ENCODE measurements at places on chromosomes 5 and 9.

GRCh38 chr9:100072805-100073204 is 26.0 kb downstream of the ERP44 start:
- DNase-seq, result no peak

GRCh38 chr5:68983043-68983442 is 110.8 kb upstream of the SLC30A5 start:
- no peak for DNase-seq

GRCh38 chr5:122581629-122582028 is 193.3 kb upstream of the SNX2 start:
- DNase-seq, result no peak

DNA sequence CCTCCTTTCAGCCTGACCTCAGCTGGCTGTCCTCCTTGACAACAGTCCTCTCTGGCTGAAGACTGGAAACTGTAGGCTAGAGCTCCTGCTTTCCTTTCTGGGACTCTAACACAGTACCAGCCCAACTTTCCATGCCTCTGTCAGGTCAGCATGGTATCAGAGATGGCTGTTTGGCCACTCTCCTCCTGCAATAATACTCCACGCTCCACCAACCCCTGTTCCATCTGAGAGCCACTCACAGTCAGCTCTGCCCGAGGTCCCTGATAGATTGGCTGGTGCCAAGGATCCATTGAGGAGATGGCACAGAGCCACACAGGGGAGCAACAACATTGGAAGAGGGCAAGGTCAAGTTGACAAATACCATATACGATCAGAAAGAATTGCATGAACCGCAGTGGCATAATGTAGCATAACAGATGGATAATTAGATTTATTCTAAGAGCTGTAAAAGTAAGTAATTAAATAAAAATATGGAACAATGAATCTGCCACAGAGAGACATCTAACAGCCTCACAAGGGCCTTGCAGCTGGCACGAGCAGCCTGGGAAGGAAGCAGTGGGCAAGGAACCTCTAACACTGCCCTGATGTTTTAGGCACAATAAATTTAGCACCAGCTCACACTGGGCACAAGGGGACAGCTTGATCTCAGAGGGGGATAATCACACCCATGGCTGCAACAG is 94.3 kb upstream of the LRRTM2 start:
- DNase-seq, result no peak

DNA sequence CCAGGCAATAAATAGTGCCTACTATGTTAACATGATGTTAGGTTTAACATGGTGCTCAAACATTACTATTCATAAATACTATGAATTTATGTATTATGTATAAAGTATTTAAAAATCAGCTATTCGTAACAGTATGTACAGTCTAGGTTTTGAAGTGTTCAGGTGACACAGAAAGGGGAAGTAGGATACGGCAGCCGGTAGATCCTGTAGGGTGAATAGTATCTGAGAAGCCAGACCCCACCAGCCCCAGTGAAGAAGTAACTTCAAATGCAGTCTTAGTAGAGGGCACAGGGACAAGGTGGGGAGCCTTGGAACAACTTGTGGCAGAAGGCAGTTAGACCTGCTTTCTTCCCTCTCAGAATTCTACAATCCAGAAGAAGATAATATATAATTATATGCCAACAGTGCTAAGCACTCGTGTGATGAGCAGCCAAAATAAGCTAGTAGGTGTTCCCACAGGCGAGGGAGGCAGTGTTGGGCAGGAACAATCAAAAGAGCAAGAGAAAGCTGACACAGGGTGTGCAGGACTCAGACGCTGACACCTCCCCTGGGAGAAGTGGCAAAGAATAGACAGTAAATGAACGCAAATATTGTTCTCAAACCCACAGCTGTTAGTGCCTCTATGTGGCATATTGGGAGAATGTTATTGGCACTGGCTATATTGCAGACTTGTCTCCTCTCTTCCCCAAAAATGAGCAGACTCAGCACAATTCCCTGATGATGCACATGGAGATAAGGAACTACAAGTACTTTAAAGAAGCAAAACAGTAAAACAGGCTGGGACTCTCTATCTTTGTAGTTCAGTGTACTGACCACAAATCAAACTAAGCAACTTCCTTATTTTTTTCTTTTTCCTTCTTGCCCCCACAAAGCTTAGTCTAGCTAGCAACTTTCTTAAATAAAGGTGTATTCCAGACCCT is 4.6 kb downstream of the ZNF367 start:
- no peak for DNase-seq

Data from cortex of kidney (tissue), 1 donor.